Neural progenitor cell (in vitro differentiated cells): ENCODE measurements at places on chromosomes 4 and X.

DNA sequence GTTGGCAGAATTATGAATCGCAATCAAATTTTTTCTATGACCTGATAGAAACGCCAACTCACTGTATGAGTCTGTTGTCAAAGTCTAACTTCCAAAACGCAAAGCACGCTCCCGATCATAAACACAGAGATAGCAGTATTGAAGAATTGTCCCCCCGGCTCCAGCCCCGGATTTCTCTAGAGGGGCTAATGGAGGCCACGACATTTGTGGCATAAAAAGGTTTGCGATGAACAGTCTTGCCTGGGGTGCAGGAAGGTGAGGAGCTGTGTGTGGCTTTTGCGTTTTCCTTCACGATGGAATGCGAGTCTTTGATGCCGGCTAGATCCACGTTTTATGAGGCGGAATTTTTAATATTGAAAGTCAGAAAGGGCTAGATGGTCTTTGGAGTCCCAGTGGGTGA lies 183.0 kb downstream of the CRLF2 start:
- DNase-seq, result no peak

GRCh38 chr4:185504098-185505047 lies 30.9 kb downstream of the PDLIM3 start:
- DNase-seq, result no peak

GRCh38 chr4:190016369-190017289 lies 10.4 kb downstream of the FRG2 start:
- peak; percentile 2 for DNase-seq

GRCh38 chrX:31228415-31228832 lies 156.6 kb upstream of the FTHL17 start:
- DNase-seq, result no peak

GRCh38 chr4:168803732-168804131 lies 206.3 kb downstream of the CBR4 start:
- peak; percentile 55 for DNase-seq

- no peak for DNase-seq
These were observed 11.9 kb downstream of the STARD8 start for GRCh38 chrX:68659385-68659784.

DNA sequence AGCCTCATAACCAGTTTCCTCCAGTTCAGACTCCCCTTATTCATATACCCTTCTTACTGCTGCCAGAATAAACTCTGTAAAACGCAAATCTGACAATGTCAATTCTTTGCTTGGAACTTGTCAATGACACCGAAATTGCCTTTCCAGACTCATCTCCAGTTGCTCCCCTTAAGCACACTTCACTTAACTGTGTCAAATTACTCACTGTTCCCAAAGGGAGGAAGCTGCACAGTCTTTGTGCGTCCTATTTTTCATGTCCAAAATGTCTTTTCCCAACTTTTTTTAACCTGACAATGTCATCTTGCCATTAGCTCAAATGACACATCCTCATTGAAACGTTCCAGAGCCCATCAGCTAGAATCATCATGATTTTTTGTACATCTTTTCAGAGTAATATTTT lies 867.3 kb downstream of the RPA4 start:
- DNase-seq, result no peak

DNA sequence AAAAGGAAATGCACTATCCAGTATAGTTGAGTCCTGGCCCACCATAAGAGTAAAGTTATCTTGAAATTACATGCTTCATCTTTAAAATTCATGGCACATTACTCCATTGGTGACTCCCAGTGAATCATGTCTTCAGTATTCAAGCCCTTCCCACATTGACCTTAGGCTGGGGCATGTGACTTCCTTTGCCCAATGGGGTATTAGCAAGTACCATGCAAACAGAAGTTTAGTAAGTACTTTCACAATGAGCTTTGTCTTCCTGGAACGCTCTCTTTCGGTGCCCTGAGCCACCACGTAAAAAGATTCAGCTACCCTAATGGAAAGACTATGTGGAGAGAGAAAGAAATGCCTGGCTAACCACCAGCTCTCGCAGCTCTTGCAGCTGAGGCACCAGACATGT lies 235.4 kb downstream of the HNRNPD start:
- DNase-seq, result no peak

GRCh38 chrX:31580227-31580626 lies 508.4 kb upstream of the FTHL17 start:
- DNase-seq, result no peak

DNA sequence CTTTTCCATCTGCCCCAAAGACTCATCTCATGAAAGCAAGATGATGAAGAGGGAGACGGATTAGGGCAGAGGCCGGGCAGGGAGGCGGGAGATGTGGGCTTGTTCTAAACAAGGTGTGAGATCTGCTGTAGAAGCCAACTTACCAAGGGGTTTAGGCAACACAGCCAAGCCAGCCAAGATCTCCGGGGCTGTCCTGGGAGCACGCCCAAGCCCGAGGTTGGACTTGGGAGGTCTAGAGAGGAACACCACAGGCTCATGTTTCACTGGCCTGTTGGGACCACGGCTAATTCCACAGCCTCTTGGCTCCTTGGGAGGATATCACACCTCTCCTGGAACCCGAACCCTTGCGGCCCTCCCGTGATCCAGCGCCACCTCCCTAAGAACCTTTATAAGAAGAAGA lies 171.4 kb downstream of the CRLF2 start:
- DNase-seq, result no peak

GRCh38 chr4:83504996-83505395 lies 20.1 kb upstream of the ABRAXAS1 start:
- DNase-seq, result no peak

- DNase-seq, result peak; percentile 79
These were observed 745 bp downstream of the SLC39A8 start for GRCh38 chr4:102344520-102344953.

GRCh38 chr4:10816571-10816970 lies 132.0 kb upstream of the CLNK start:
- no peak for DNase-seq

- no peak for DNase-seq
These were observed 2582.2 kb downstream of the PCDH7 start for GRCh38 chr4:33302321-33302720.

GRCh38 chrX:152202886-152203285 lies 64.5 kb upstream of the MAGEA10 start:
- DNase-seq, result peak; percentile 11

- peak; percentile 63 for DNase-seq
These were observed 53.2 kb upstream of the ABCG2 start for GRCh38 chr4:88211473-88212252.

- no peak for DNase-seq
These were observed 187.1 kb upstream of the C1QTNF7 start for GRCh38 chr4:15240764-15241163.

DNA sequence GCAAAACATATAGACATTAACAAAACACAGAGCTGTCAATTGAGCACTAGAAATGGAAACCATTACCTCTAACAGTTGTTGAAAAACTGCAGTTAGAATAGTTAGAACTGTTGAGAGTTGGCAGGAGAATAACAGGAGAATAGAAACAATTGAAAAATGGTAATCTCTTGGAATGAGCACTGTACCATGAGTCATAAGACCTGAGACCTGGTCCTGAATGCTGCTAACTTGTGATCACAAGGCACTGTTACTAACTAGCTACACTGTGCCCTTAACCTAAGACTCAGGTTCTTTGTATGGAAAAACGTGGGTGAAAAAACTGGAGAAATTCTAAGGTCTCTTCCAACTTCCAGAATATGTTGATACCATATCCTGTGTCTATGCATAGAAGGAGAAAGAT lies 29.3 kb downstream of the FAM114A1 start:
- no peak for DNase-seq

DNA sequence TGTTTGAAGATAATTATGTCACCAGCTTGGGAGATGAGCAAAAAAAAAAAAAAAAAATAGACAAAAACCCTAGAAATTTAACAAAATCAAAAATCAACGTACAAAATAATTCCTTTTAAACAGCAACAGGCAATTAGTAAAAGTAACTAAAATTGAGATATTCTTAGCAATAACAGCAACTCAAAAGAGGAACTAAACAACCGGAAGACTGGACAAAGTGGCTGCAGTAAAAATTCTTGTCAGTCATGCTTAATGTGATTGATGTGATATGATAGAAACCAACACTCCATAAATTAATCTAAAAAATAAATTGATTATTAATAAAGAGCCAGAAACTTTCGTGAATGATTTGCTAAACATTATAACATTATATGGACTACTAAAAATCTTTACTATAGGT lies 1534.6 kb upstream of the AGA start:
- DNase-seq, result no peak

DNA sequence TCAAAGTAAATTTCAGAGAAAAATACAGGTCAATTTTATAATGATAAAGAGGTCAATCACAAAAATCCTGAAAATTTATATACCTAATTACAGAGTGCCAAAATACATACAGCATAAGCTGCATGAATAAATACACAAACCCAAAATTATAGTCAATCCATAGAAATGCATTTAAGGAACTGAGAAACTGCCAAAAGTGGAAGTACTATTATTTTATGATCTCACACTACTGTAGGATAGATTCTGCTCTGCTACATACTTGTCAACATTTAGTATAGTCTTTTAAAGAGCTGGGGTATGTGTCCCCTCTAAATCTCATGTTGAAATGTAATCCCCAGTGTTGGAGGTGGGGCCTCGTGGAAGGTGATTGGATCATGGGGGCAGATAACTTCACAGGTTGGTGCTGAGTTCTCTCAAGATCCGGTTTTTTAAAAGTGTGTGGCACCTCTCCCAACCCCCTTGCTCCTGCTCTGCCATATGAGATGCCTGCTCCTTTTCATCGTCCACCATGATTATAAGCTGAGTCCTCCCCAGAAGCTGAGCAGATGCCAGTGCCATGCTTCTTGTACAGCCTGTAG lies 31.8 kb downstream of the CHIC2 start:
- DNase-seq, result no peak

DNA sequence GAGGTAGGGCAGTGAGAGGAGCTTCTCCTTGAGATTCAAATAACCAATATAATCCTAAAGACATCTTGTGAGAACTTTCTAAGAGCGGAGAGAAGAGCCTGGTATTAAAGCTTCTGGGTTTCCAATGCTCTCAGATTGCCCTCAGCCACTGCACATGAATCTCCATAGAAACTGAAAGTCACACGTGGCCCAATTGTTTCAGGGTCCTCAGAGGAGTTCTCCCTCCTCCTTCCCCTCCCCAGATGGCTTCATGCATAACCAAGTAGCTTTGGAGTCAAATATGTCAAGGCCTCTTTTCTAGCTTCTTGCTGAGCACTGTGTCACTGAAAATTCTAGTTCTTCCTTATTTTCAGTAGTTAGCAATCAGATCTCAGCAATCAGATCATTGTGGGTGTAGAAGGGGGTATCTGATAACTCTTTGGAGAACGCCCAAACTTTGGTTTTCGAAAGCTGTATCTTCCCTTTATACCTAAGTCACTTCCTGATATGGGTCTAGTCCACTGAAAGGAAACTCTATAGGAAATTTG lies 2.2 kb downstream of the BTK start:
- peak; percentile 11 for DNase-seq

- no peak for DNase-seq
These were observed 28.4 kb upstream of the SULT1E1 start for GRCh38 chr4:69888336-69888735.

GRCh38 chr4:129326571-129327460 lies 230.9 kb downstream of the C4orf33 start:
- no peak for DNase-seq

DNA sequence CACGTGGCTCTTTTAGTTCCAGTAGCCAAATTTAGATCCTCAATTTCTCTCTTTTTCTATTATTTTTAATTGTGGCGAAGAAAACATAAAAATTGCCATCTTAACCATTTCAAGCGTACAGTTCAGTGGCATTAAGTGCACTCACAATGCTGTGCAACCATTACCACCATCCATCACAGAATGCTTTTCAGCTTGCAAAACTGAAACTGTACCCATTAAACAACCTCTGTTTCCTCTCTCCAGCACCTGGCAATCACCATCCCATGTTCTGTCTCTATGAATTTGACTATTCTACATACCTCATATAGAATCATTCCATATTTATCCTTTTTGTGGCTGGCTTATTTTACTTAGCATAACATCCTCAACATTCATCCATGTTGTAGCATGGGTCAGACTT lies 74.9 kb downstream of the METTL14 start:
- DNase-seq, result no peak
